ENCODE measurements at places on chromosomes 13 and 19.

GRCh38 chr19:29211562-29212355 is 1.2 kb downstream of the UQCRFS1 start:
- DNase-seq: no peak

- no peak for DNase-seq
Observed at GRCh38 chr13:60679928-60680694, 283.1 kb downstream of the TDRD3 start.

DNA sequence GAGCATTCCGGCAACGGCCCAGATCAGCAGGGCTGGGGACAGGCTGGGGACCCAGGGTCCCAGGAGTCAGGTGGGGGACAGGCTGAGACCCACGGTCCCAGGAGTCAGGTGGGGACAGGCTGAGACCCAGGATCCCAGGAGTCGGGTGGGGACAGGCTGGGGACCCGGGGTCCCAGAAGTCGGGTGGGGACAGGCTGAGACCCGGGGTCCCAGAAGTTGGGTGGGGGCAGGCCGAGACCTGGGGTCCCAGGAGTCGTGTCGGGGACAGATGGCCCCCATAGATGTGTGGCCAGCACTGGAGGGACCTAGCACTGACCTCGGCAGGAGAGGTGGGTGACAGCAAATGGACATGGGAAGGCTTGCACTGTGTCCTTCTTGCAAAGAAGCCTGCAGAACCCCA is 39.7 kb upstream of the SOX1 start:
- no peak for DNase-seq

DNA sequence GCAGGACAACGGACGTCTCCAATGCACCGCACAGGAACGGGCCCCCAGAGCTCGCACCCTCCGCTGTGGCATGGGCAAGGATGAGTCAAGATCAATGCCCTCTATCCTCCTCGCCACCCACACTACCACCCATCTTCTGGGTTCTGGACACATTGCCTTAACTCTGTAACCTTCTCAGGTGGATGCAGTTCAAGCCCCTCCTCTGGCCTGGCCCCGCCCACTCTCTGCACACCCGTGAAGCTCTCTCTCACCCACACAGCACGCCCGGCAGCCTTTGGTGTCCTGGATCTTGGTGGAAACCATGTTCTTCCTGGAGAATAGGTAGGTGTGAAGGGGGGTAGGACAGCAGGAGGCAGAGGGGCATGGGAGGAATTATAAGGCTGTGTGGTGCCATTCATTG is 20.7 kb downstream of the MAP4K1 start:
- DNase-seq: no peak

DNA sequence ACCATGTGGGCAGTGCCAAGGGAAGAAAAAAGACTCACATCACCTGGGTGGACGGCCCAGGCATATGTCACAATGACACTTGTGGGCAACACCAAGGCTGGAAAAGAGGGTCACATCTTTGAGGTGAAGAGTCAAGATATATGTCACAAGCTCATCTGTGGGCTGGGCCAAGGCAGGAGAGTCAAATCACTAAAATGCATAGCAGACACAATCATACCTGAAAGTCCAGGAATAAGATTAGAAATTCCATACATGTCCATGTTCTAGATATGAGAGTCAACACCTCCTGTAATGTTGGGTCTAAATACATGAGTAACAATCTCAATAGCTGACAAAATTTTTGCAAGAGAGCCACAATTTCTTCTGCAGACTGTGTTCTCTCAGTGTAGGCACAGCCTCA is 145.0 kb downstream of the ZNF675 start:
- no peak for DNase-seq

DNA sequence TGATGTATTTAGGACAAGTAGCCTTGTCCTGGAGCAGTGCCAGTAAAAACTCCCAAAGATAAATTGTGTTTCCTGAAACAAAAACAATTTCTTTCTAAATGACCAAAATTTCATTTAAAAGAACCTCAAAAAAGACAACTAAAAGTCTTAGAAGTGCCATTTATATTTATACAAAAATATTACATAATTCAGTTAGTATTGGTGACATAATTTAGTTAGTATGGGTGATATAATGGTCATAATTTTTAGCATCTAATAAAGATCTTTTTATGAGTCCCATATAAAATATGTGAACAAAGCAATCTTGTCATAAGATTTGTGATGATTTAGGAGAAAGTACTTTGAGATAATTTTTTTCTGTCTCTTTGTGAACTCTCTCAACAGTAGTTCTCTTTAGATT is 76.0 kb downstream of the ELF1 start:
- DNase-seq: no peak

DNA sequence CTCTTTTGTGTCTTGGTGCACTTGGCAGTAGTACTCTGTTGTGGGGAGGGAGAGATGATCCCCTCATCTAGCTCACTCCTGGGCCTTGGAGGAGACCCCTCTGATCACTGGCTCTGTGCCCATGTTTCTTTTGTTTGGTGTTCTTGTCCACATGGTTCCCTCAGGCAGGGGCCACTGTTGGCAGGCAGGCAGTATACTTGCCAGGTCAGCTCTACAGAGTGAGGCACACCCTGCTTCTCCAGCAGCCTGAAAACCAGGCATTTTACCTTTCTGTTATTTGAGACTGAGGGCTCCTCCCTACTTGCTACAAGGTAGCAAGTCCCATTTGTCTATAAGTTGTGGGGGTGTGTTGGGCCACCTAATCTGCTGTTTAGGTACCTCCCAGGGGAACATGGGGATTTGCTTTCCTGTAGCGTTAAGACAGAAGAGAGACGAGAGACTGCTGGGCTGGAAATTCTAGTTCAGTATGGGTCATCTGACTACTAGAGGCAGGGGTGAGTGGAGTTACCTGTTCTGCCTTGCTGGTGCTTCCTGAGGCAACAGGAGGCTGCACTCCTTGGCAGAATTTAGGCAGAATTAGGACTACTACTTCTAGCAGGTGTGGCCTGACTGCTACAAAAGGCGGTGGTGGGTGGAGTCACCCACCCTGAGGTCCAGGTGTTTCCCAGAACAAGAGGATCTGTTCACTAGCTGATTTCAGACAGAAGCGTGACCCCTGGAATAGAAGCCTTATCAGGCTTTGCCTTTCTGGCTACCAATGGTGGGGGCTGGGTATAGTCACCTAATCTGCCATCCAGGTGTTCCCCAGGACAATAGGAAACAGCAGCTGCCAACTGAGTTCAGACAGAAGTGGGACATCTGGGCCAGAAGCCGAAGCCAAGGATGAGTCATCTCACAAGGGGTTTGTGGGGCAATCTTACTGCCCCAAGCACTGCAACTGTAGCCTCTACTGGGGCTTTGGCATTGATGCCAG is 843.0 kb upstream of the ATXN8OS start:
- no peak for DNase-seq

- DNase-seq: no peak
Observed at GRCh38 chr13:24124789-24125476, 35.6 kb upstream of the SPATA13 start.

- no peak for DNase-seq
Observed at GRCh38 chr19:32459204-32459865, 53.8 kb downstream of the DPY19L3 start.

DNA sequence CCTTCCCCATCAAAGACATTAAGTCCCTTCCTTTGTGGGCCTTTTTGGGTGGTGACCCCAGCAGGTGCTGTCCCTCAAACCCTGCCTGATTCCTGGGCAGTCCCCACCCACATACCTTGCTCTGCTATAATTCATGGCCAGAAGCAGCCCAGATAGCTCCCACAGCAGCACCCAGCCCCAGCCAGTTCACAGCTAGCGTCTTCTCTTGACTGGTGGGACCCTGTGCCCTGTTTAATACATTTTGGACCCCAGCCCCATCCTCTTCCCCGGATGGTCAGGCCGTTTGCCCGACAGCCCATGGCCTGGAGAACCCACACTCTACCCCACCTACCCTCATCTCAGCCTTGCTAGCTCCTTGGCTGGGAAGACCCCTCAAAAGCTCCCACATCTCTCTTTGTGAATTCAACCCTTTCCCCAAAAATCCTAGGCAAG is 2.1 kb downstream of the CCDC106 start:
- no peak for DNase-seq

GRCh38 chr13:36549126-36549702 is 116.9 kb downstream of the CCNA1 start:
- DNase-seq: no peak

- DNase-seq: no peak
Observed at GRCh38 chr13:77986713-77987112, 68.1 kb upstream of the EDNRB start.

- no peak for DNase-seq
Observed at GRCh38 chr13:111213964-111214726, 99.0 kb downstream of the ARHGEF7 start.

GRCh38 chr19:6739883-6740588 is 556 bp downstream of the TRIP10 start:
- DNase-seq: no peak

GRCh38 chr13:26255691-26256277 is 1.9 kb downstream of the CDK8 start:
- no peak for DNase-seq

DNA sequence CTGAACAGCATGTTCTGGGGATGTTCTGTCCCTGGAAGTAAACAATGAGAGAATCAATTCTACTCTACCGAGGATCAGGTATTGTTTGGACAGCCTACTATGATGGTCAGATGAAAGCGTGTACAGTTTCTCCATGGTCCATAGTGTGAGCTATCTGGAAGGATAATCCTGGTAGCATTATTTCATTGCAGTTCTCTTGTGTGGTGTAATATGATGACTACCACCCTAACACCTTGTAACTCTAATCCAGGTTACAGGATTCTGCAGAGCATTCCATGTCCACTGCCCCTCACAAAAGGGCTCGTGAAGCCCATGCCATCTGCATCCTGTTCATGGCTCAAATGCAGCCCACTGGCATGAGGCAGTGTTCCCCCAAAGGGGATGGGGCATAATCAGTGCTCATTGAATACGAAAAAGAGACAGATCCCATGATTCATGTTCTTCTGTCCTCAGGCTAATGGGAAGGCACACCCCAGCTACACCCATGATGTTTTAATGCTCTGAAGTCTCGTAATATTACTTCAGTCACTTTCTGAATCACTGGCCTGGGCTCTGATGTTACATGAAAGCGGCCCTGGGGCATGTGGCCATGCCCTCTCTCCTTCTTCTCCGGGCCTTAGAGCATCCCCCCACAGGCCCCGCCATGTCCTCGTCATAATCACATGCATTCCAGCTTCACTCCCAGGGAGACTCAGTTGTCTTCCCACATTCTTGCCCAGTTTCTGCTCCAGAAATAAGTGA is 68.4 kb downstream of the HSPH1 start:
- no peak for DNase-seq

DNA sequence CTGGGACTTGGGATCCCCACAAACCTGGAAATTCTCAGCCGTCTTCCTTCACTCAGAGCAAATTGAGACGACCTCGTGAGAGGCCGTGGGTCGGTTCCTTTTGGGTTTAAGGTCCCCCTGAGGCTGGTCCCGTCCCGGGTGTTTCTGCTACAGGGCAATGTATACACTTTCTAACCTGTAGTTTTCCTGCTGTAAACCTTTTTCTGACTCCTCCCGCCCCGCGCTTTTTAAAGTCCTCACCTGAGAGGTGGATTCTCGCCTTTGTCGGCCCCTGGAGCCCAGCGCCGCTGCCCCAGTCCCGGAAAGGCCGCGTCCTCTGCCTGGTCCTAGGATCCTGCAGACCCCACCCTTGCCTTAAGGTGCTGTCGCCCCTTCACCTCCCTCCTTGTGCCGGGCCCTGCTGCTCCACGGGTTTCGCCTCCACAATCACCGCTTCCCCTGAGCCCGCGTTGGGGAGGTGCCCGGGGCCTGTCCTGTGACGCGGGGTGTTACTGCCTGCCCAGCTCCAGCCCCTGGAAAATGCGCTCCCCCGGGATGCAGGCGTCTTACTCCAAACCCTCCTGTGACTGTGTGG is 391 bp downstream of the ZNF761 start:
- DNase-seq: no peak

- DNase-seq: no peak
Observed at GRCh38 chr19:8046569-8047165, 5.9 kb upstream of the CCL25 start.

DNA sequence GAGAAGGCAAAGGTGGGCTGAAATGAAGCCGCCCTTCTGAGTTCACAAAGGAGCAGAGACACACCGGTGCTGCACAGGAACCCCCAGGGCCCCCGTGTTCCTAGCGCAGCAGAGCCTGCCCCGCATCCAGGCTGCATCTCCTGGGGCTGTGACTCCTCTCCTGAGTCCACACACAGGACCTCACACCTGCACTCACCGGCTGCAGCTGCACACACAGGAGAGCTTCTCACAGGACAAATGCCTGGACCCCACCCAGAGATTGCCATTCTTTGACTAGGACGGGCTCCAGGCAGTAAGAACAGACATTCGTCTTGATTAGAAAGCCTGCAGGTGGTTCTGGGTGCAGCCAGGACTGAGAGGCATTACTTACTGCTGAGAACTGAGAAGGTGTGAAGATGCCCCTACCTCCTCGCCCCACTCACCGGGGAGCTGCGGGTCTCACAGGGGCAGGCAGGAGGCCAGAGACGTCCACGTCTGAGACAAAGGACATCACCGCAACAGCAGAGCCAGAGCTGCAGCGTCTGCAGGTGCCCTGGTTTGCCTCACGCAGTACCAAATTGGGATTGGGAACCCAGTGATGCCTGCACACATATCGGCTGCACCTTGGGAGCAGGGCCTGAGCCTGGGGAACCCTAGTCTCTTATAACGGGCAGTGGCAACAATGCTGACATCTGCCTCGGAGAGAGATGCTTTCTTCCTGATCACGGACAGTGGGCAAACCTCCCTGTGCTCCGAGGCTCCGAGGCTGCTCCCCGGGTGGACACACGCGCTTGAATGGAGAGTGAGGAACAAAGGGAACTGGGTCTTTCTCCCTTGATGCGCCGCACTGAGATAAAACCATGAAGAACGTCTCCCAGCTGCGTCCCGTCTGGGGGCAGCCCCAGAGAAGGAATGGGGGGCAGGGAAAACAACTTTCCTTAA is 50.4 kb downstream of the RASA3 start:
- DNase-seq: no peak

DNA sequence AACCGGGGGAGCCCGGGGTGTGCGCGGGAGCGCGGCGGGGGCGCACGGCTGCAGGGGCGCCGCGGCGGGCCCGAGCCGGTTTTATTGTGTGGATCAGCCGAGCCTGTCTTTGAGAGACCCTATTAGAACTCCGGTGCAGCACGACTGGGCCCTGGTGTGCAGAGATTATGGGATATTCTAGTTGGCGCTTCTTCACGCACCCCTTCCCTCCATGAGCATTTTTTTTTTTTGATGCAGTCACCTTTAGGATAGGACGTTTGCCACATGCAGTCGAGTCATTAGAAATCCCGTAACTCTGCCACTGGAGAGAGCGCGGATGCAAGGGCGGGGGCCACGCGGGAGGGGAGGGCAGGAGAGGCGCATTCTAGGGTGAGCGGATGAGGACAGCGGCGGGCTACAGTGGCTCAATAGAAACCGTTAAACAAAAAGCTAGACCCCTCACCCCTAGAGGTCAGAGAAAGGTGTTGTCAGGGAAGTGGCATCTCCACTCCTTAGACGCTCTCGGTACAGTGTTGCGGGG is 3.7 kb downstream of the FGF9 start:
- DNase-seq: peak; percentile 13

GRCh38 chr13:75264611-75265010 is 217.4 kb downstream of the TBC1D4 start:
- no peak for DNase-seq

GRCh38 chr13:110875241-110875640 is 39.6 kb downstream of the ANKRD10 start:
- DNase-seq: no peak
